ENCODE measurements at places on chromosomes 4 and X.

DNA sequence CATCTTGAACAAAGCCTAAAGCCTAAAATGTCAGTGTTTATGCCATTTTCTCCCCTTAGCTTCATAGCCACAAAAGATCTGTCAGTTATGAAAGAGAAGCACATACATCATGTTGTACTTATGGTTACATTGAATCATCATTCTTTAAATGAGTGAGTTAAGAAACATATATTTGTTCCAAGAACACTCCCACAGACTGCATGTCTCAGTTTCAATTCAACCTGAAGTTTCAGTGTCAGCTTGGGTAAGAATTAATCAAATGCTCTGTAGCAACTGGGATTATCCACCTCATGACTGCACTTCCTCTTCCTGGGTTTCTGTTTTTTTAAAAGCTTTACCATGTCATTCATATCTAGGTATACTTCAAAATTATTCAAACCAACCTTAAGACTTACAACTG is 3.9 kb upstream of the TMPRSS11B start:
- DNase-seq = no peak

DNA sequence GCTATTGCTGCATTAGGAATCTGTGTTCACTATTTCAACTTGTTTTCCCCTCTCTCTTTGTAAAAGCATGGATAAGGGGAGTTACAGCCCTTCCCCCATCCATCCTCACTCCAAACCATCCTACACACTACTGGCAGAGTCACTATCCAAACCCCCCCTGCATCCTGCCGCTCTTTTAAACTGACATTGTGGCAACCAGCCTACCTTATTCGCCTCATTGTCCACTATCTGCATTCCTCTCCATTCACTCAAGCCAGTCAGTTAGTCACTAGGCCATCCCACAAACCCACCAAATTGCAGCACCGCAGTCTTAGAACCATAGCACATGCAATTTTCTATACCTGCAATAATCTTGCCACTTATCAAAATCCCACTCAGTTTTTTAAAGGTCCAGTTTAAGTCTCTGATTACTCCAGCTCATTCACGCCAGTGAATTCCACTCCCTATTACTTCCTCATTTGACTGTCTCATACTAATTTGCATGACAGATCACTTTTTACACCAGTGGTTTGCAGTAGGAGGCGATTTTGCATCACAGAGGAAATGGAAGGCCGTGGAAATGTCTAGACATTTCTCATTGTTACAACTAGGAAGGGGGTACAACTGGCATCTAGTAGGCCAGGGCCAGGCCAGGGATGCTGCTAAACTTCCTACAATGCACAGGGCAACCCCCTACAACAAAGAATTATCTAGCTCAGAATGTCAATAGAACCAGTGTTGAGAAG is 181.8 kb downstream of the HS6ST2 start:
- no peak for DNase-seq

DNA sequence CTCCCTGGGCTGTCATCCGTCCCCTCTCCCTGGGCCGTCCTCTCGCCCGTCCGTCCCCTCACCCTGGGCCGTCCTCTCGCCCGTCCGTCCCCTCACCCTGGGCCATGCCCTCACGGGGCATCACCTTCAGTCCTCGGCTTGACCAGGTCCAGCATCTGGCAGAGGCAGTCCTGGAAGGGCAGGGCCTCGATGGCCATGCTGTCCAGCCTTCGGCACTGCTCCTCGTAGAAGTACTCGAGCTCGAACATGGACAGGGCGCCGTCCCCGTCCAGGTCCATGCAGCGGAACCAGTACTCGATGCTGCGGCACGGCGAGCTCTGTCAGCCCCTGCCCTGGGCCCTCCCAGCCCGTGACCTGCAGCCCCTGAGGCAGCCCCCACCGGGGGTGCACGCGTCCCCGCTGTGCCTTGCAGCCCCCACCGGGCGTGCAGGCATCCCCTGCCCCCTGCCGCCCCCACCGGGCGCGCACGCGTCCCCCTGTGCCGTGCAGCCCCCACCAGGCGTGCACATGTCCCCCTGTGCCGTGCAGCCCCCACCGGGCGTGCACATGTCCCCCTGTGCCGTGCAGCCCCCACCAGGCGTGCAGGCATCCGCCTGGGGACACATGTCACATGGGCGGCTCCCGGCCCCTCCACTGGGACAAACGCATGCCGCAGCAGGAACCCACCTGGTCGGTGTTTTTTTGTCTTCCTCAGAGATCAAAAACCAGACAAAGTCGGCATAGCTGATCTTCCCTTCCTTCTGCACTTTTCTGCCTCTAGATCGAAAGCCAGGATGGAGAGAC is 22.2 kb upstream of the GTPBP6 start:
- DNase-seq = no peak

DNA sequence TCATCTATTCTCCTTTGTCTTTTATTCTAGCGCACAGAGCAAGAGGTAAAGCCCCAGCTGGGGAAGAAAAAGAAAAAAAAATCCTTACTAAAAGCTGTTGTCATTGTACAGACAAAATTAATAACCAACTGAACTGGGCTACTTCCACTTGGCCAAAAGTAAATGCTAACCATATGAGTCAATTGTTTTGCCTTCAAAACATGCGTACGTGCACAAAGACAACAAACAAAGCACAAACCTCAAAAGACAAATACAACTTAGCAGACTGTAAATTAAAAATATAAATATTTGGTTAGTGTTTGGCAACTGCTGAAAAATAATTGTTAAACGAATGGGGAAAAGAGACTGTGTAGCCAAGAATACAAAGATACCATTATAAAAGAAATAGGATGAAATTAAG is 5.9 kb downstream of the EDA2R start:
- DNase-seq = no peak

DNA sequence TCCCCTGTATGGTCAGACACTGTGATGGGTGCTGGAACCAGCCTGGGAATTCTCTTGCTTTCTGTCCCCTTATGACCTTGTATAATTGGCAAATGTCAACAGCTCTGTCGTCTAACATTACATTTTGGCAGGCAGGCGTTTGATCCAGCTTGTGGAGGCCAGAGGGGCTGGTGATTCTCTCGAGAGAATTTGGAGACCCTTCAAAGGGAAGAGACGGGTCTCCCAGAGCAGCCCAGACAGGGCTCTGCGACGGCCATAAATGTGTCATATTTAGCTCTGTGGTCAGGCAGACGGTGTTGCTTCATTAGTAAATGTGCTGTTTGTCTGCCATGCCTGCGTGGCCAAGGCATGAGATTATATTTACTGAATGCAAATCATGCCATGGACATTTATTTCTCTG is 68.7 kb downstream of the SORCS2 start:
- DNase-seq = no peak

DNA sequence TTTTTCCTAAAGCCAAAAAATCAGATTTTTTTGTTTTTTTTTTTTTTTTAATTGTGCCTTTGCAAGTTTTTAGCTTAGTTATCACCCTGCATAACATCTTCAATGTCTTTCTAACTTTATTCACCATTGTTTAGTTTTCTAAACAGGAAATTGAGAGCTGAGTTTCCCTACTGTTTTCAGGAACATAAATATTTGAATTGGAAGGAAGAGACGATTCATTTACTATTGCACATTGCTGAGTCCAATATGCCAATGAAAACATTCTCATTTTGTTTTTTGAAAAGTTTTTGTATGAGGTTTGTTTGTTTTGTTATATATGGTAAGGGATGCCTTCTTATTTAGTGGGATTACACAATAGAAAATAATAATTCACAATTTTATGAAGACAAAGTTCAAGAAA is 148.4 kb downstream of the ANKRD50 start:
- DNase-seq = no peak

GRCh38 chr4:152655272-152656129 is 24.3 kb downstream of the TMEM154 start:
- no peak for DNase-seq

DNA sequence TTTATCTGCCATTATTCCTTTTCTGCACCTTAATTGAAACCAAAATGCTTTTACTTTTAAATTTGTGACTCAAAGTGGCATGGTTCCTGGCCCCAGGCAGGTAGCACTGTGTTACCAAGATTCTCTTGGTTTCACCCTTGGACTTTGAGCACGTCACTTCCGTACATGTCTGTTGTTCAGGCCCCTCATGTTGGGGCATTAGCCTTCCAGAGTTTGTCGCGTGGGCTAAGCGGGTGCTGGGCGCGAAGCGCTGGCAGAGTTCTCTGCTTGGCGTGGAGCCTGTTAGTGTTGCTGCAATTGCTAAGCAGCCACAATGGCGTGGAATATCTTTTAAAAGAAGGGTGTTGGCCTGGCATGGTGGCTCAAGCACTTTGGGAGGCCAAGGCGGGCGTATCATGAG is 14.0 kb upstream of the TADA2B start:
- DNase-seq = no peak

- no peak for DNase-seq
Observed at GRCh38 chr4:46874811-46875210, 34.2 kb downstream of the COX7B2 start.
